ENCODE measurements at places on chromosomes 3 and 15.

GRCh38 chr15:37876900-37877299, 57.5 kb upstream of the TMCO5A start:
- no peak for DNase-seq

GRCh38 chr3:77122652-77123051, 82.8 kb downstream of the ROBO2 start:
- DNase-seq: no peak

DNA sequence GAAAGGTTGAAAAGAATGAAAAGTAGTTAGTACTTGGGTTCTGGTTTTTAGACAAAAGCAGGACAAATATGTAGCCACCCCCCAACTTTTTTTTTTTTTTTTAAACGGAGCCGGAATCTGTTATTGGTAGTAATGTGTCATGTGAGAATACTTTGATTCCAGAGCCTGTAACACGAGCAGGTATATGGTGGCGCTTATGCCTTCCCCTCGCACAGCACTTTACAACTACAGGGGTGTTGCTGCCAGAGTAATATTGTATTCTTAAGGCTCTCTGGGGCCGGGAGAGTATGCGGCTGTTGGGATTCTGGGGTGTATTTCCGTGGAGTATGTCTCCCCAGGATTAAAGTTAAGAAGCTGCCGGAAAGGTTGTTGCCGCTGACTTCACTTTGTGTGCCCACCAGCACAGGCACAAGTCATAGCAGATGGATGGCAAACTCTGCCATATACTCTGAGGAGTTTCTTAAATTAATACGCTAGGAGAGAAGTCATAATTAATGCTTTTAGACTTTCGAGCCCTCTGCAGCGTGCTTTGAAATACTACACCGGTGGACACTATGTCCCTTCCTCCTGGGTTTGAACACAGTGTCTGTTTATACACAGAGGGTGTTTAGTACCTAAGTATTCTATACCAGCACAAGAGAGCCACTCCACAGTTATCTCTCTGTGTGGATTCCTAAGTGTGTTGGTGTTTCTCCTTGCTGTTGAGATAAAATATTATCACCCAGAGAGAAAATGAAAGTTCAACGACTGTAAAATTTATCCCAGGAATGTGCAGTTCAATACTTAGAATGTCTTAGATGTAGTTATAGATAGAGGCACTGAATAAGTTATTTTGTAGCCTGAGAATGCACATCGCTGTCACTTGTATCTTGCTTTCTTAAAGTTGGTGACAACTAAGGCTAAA, 1.4 kb downstream of the MBNL1 start:
- DNase-seq: no peak

- no peak for DNase-seq
Observed at GRCh38 chr3:96331341-96331740, 483.1 kb upstream of the EPHA6 start.

GRCh38 chr3:140019946-140020345, 85.0 kb downstream of the CLSTN2 start:
- DNase-seq: no peak

DNA sequence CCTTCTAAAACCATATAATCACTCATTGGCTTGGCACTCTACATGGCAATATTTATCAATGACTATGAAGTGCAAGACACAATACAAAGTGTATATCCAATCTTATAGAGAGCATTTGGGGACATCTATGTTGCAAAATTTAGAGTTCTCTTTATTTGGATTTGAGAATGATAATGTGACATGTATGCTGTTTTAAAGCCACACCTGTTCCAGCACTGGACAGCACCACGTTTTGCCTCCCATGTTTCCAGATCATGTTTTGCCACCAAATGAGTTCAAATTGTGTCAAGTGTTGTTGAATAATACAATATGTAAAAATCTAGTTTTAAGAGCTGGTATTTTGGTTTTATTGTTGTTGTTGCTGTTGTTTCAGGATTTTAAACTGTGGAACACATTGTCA, 33.3 kb upstream of the GOLGA8A start:
- no peak for DNase-seq

DNA sequence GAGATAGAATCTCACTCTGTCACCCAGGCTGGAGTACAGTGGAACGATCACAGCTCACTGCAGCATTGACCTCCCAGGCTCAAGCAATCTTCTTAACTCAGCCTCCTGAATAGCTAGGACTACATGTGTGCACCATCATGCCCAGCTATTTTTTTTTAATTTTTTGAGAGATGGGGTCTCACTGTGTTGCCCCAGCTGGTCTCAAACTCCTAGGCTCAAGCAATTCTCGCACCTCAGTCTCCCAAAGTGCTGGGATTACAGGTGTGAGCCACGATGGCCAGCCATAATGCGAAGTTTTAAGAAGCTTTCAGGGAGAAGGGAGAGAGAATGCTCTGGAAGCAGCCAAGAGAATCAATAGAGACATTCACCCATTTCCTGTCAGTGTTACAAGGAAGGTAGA, 42.7 kb downstream of the PRKAR2A start:
- no peak for DNase-seq

DNA sequence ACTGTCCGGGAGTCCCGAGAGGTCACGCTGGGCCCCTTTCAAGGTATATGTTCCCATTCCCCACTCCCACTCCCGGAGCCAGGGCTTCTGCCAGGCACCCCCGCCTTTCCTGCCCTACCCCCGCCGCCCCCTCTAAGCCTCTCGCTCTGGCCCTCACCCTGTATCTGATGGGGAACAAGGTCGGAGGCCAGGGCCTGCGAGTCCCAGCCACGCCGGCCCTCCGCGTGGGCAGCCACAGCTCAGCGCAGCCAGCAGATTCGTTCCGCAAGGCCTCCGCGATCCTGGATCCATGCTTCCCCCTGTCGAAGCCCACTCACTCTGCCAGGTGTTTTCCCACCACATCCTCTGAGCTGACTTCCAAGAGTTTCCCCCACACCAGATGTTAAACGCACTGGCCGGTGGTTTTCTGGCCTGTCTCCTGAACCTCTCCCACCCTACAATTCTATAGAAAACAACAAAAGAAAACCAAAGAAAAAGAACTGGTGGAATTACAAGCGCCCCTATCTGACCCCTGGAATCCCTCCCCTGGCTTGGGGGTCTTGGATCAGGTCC, 303.7 kb downstream of the NTRK3 start:
- no peak for DNase-seq

DNA sequence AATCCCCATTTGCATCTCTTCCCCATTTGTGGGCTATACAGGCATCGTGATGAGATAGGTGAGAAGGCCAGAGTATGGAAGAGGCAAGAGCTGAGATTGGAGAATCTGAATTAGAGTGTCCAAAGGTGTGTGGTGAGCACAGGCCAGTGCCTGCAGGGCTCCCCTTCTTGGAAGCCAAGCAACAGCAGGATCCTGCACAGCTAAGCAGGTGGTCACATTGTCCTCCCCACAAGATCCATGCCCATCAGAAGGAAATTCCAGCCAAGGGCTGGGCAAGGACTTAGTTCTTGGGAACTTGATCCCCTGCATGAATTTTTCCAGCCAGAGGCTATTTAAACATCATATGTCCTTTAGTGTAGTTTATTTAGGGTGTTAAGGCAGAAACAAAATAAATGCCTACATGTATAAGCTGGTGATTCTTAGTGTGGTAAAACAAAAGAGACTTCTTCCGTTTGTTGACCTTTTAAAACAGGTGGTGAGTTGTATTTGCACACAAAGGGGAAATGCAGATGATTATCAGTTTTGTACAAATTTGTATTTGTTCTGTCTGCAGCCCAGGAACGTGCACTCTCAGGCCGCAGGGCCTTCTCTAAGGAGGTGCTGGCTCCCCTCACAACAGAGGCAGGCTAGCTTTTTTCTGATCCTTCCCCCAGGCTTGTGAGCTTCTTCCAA, 110.2 kb downstream of the PLCL2 start:
- no peak for DNase-seq

DNA sequence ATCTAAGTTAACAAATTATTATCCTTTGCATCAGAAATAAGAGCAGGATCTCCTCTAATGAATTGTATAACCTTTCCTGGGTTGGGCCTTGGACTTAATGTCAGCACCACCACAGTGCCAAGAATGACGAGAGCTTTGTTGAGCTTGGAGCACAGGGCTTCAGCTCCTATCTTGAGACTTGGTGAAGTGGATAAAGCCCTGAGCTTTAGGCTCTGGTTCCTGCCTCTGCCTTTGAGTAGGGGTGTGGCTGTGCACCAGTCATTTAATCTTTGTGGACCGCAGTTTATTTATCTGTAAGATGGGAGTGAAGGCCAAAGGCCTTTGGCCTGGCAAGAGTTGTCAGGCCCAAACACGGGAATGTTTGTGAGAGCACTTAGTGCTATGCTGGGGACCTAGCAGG, 162.2 kb downstream of the VGLL4 start:
- DNase-seq: no peak

GRCh38 chr15:44537735-44538240, 841 bp downstream of the EIF3J start:
- no peak for DNase-seq

GRCh38 chr3:156619376-156619775, 55.0 kb upstream of the TIPARP start:
- DNase-seq: no peak

GRCh38 chr15:27491666-27492621, 521.0 kb downstream of the GABRG3 start:
- DNase-seq: no peak

DNA sequence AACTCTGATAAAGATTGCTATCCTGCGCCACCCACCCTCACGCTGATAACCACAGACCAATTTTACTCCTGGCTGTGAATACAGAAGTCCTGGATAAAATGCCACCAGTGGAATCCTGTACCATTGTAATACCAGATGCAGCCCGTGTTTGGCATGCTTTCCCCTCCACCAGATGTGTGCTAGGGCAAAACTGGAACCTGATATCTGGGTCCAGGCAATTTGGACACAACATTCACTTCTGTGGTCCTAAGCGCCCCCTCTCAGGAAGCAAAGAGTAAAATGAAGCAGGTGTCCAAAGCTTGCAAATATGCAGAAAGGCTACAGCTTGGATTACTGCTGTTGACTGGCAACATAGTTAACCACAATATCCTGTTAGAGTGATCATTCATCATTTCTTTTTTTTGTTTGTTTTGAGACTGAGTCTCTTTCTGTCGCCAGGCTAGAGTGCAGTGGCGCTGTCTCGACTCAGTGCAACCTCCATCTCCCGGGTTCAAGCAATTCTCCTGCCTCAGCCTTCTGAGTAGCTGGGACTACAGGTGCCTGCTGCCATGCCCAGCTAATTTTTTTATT, 32.8 kb downstream of the LOXL1 start:
- DNase-seq: no peak

GRCh38 chr15:57573151-57573550, 18.6 kb upstream of the MYZAP start:
- DNase-seq: no peak

DNA sequence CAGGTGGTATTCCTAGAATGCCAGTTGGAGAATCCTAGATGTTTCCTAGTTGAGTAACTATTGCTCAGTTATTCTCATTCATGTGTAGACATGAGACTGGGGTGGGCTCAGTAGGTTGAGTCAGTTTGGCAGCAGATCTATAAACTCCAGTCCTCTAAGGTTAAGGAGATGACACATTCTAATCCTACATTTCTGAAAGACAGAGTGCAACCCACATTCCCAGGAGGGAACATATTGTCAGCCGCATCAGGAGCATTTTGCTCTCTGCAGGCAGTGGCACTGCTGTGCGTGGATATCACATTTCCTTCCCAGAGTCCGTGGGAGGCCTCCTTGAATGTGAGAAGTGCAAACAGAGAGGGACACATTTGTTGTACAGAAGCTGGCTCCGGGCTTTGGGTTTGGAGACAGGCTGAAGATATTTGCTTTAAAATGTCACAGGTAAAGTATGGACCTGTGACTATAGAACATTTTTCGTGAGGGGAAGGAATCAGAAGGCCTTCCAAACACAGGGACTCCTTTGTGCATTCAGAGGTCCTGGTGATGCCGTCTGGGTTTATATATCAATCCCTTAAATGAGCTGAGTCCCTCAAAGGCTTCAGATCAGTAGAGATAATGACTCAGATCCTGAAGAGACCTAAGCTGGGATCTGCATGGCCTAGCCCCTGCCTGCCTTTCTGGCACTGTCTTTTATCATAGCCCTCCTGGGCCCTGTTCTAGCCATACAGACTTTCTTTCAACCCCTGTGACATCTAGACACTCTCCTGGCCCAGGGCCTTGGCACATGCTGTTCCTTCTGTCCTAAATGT, 156.5 kb downstream of the CADPS start:
- no peak for DNase-seq

DNA sequence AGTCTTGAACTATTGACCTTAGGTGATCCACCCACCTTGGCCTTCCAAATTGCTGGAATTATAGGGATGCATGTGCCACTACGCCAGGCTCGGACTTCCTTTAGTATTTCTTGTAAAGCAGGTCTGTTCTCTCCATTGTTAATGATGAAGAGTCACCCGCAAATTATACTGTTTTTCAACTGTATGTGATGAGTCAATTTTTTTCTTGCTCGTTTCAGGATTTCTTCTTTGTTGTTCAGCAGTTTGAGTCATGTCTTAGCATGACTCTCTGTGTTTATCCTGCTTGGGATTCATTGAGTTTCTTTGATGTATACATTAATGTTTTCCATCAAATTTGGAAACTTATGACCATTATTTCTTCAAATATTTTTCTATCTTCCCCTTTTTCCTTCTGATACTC, 28.9 kb downstream of the GRAMD1C start:
- no peak for DNase-seq

GRCh38 chr3:75078290-75078689, 463.8 kb upstream of the CNTN3 start:
- no peak for DNase-seq

DNA sequence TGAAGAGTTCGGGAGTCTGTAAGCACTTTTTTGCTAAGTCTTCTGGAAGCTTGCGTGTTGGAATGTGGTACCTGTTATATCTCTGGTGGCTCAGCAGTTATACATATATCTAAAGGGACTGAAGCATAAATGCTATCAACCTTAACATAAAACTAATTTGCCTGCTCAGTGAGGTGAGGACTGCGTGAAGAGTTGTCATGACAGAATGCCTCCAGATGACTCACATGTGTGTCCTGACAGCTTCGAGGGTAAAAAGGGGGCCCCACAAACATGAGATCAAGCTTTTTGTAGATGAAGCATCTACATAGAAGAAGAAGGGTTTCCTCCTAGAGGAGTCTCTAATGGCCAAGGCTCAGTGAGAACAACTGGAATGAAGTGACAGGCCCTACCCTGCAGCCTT, 88.8 kb upstream of the C3orf80 start:
- DNase-seq: no peak
